ENCODE measurements at places on chromosomes 12 and 14.

DNA sequence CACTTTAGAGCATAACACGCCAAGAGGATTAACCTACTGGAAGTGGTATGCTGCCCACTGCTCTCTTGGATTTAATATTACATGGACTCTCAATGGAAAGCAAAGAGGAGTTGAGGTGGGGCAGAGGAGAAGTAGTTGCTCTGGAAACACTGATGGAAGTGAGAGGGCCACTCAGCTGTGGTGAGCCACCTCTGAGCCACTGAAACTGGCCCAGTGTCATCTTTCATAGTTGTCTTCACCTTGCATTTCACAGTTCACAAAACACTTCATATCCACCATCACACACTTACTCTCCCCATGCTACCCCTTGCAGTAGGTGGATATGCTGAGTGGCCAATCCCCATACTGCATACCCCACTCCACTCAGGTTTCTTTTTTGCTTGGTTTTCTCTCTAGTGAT is 12.2 kb upstream of the PCED1B start:
- no peak for DNase-seq

DNA sequence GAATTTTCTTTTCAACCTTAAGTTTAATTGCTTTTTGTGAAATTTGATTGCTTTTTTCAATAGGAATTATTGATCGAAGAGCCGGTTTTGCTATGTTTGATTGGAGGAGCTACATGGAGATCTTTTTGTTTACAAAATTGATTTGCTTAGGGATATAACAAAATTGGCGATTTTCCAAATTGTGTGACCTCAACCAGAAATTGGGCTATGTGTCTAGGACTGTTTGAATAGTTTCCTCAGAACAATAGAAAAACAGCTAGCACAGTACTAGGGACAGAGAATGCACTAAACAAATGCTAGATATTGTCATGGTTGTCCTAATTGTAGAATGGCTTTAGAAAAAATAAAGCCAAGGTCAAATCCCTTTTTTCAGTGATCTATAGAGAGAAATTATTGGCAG is 2.4 kb downstream of the SLC17A8 start:
- no peak for DNase-seq

DNA sequence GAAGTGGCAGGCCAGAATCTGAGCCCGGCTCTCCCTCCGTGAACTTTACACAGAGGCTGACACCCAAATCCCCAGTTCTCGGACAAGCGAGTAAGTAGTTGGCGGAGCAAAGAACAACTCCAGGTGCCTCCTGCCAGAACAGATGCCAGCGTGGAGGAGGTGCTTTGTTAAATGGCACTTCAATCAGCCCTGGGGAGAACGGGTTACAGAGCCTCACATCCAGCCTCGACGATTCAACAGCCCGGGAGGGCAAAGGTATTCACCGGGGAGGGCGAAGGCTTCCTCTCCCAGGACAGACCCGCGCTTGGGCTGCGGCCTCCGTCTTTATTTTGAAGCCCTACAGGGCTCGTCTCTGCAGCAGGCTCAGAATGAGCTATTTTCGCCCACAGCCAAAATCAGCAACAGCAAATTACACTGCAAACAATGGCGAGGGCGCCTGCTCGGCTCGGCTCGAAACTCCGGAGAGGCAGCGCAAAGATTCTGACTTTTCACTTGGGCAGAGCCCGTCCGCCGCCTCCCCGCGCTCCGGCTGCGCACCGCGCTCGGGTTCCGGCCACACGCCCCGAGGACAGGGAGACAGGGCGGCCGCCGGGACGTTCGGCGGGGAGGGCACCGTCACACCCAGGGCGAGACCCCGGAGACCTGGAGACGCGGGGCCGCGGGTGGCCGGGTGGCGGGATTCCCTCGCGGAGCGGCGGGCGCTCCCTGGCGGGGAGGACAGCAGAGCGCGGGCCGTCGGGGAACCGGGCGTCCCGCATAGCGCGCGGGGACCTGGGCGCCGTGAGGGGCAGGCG is 811 bp downstream of the TMCC3 start:
- no peak for DNase-seq

- DNase-seq = no peak
Observed at GRCh38 chr12:128033473-128033872, 233.5 kb upstream of the TMEM132C start.

- DNase-seq = no peak
Observed at GRCh38 chr12:87687362-87687761, 341.8 kb downstream of the C12orf50 start.

- no peak for DNase-seq
Observed at GRCh38 chr14:99035712-99036610, 236.0 kb downstream of the BCL11B start.

GRCh38 chr12:106136263-106136662 is 2.5 kb downstream of the NUAK1 start:
- peak; percentile 36 for DNase-seq

- DNase-seq = no peak
Observed at GRCh38 chr12:69984241-69984640, 159.2 kb downstream of the MYRFL start.

DNA sequence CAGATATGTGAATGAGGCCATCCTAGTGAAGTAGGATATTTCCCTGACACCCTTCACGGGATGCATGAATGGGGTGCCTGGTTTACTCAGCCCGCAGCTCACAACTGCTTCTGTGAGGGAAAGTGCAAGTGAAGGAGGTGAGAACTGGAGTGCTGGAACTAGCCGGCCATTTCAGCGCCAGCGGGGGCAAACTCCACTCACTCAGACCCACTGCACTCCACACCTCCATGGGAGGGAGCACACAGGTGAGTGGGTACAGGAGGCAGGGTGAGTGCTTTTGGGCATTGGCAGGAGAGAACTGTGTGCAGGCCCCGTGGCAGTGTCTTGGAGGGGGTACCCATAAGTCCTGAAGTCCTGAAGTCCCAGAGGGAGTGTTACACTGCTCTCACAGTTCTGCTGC is 1008.4 kb downstream of the SLC6A15 start:
- no peak for DNase-seq

DNA sequence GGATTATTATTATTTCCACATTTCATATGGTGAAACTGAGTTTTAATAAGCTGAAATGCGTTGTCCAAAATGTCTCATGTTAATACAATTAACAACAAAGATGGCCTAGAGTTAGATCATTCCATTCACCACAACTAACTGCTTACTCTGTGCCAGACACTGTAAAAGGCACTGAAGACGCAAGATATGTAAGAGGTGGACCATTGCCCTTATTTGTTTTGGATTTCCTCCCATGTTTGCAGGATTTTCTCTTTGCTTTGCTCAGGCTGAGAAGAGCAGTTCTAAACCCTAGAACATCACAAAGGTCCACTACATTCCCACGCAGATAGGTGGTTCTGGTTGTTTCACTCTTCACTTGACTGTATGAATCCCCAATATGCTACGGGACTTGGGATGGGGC is 324.4 kb upstream of the KITLG start:
- no peak for DNase-seq

DNA sequence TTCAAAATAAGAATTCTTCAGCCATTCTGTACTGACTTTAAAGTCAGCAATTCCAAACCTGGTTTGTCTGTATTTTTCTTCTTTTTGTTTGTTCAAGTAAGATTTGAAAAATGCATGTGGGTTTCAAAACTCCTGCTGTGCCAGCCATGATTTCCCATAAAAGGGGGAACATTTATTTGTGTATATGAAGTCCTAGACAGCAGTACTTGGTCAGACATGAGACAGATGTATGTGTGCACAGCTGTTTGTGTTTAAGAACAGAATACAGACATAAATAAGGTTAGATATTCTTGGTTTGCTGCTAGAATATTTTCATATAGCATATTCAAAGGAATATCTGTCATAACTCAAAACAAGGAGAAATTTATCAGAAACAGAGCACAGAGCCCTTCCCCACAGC is 236.0 kb downstream of the ADAMTS20 start:
- no peak for DNase-seq

DNA sequence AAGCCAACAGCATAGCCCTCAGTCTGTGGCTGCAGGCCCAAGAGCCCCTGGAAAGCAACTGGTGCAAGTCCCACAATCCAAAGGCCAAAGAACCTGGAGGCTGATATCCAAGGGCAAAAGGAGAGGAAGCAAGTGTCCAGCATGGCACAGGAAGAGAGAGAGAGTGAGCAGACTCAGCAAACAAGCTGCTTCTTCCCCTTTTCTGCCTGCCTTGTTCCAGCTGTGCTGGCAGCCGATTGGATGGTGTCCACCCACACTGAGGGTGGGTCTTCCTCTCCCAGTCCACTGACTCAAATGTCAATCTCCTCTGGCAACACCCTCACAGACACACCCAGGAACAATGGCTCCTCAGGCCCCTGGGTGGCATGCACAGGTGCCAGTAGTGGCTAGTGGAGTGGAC is 33.5 kb downstream of the SMCO2 start:
- no peak for DNase-seq

DNA sequence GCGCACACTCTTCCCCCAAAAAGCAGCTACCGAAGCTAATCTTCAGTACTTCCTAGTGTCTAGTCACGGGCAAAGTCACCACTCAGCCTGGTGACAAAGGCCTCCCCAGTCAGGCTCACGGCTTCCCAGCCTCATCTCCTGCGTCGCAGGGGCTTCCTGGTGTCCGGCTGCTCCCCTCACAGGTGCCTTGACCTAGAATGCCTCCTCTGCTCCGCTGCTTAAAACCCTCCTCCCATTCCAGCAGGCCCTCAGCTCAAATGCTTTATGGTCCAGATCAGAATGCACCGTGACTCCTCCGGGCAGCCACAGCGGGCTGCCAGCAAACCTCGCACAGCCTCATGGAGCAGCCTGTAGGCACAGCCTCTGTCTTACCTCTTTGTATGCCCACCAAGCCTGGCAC is 53.1 kb downstream of the PRIMA1 start:
- DNase-seq = no peak

GRCh38 chr14:69535230-69535848 is 39.3 kb downstream of the CCDC177 start:
- DNase-seq = no peak

DNA sequence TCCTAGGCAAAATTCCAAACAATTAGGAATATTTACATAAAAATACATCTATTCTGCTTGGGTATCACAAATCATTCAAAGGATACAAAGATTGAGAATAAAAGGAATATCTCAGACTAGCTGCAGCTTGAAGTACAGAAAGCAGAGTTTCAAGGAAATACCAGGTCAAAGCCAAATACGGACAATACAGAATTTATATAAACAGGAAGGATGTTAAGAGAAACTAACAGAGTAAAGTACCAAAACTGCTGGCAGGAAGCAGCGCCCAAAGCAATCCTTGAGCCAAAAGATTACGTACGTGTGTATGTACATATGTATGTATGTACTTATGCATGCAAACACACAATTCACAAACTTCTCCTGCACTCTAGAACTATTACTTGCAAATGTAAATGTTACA is 86.6 kb downstream of the PPP1R12A start:
- no peak for DNase-seq
